ENCODE measurements at places on chromosomes 16 and 17. TPM values are rescaled to one million over a fixed set of nuclear protein-coding genes. Genes with fewer than 3 reads are reported as not detected.

GRCh38 chr16:8828541-8829165, 31.0 kb downstream of the PMM2 start:
- no peaks in the 10 kb centered on the region for H3K27me3 ChIP-seq
- no peak overlapping the region for H3K4me3 ChIP-seq
- H3K4me1 ChIP-seq: peaks cover 18% of the 10 kb centered on the region
- H3K27ac ChIP-seq: peak overlapping the region; percentile 36

TMEM235 gene
- total RNA-seq: not detected

KRT27 gene
- not detected for total RNA-seq

GRCh38 chr17:34167354-34167753, 87.7 kb upstream of the CCL2 start:
- no peaks in the 10 kb centered on the region for H3K4me1 ChIP-seq
- peaks cover 4% of the 10 kb centered on the region for H3K27me3 ChIP-seq
- no peak overlapping the region for H3K4me3 ChIP-seq
- no peak for DNase-seq
- no peaks in the 10 kb centered on the region for H3K36me3 ChIP-seq
- no peak overlapping the region for H3K27ac ChIP-seq

GRCh38 chr16:56774016-56774680, 44.2 kb downstream of the NUP93 start:
- no peaks in the 10 kb centered on the region for H3K36me3 ChIP-seq
- no peak for DNase-seq
- no peak overlapping the region for H3K27ac ChIP-seq

Measured in endothelial cell of umbilical vein (primary cell).